ENCODE measurements at places on chromosomes 12 and 14.

GRCh38 chr12:53048780-53049401, 974 bp upstream of the TNS2 start:
- no peak for DNase-seq

- no peak for DNase-seq
Observed at GRCh38 chr14:73771848-73772638, 57.9 kb upstream of the PNMA1 start.

DNA sequence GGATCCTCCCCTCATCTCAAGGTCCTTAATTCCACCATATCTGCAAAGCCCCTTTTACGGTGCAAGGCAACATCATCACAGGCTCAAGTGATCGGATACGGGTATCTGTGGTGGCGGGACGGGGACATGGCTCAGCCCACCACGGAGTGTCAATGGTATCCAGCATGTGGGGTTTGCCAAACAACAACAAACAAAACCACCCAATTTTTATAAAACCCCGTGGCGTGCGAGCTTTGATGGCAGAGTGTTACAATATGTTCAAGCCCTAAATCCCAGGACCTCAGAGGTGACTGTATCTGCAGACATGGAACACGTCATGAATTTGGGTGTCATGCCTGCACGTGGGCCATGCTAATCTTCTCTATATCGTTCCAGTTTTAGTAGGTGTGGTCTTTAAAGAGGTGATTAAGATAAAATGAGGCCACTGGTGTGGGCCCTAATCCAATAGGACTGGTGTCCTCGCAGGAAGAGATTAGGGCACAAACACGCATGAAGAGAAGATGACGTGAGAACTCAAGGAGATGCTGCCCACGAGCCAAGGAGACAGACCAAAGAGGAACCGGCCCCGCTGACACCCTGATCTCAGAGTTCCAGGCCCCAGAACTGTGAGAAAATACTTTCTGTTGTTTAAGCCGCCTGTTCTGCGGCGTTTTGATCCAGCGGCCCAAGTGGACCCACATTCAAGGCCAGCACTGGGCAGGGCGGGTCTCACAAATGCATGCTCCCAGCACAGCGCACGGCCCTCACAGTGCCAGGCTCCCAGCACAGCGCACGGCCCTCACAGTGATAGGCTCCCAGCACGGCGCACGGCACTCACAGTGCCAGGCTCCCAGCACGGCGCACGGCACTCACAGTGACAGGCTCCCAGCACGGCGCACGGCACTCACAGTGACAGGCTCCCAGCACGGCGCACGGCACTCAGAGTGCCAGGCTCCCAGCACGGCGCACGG, 6.7 kb upstream of the GOLGA3 start:
- DNase-seq: no peak

DNA sequence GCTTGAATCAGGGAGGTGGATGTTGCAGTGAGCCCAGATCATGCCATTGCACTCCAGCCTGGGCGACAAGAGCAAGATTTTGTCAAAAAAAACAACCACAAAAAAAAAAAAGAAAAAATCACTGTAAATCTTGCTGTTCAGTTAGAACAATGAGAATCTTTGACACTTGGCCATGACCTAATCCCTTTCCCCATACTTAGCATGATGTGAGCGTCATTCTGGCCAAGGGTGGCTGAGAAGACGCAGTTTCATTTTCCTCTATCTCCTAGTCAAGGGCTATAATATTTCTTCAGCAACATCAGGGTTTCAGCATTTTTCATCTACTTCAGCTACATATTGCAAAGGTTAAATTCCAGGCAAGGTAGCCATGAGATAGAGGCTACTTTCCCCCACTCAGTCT, 599.4 kb upstream of the MDGA2 start:
- no peak for DNase-seq

- no peak for DNase-seq
Observed at GRCh38 chr14:69298131-69299071, 38.4 kb downstream of the GALNT16 start.

GRCh38 chr14:94612580-94613554, 676 bp downstream of the SERPINA3 start:
- DNase-seq: no peak

DNA sequence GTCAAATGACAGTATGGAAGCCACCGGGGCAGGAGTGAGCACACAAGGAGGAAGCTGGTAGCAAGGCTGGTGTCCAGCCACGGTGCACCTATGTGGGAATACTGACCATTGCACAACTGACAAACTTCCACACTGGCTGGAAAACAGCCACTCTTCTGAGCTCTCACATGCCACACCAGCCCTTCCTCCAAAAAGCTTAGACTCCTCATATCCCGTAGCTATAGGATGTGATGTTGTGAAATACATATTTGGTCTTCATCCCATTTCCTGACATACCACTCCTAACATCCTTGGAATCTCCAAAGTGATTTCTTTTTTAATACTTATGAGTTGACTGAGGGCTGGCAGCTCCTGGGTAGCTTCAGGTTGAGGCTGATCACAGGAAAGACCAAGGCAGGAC, 103.6 kb downstream of the NTF3 start:
- DNase-seq: no peak
